Sciatic nerve (tissue), 2 donors: ENCODE measurements at places on chromosomes 1 and 21. TPM values are rescaled to one million over a fixed set of nuclear protein-coding genes. Genes with fewer than 3 reads are reported as not detected.

GRCh38 chr1:2349806-2350205, 41.5 kb downstream of the MORN1 start:
- peak; percentile 25 for DNase-seq

DNA sequence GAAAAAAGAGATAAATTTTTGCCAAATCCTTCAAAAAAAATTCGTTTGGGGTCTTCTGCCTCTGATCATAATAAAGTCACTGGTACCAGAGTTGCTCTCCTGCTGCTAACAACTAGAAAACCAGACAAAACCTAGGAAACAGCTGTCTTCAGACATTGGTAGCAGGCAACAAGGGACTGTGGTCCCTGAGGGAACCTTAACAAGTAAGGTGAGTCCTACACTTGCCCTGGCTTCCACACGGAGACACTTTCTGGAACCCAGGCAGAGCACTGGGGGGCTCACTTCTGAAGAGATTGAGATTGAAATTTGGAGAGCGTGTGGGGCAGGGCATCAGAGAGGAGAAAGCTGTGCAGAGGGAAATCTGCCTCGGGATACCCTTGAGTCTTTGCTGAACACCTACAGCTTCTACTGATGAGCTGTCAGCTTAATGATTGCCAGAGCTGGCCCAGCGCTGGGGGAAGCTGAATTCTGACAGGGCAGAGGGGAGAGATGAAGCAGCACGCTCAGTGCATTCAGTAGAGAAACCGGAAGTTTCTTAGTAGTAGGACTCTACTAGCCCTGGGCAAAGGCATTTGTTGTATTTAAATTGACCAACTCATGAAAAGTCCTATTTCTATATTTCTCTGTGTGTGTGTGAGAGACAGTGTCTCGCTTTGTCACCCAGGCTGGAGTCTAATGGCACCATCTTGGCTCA, 18.5 kb upstream of the FAM89A start:
- no peak for DNase-seq

Gene KAZN
- total RNA-seq, result 37.2 TPM

DNA sequence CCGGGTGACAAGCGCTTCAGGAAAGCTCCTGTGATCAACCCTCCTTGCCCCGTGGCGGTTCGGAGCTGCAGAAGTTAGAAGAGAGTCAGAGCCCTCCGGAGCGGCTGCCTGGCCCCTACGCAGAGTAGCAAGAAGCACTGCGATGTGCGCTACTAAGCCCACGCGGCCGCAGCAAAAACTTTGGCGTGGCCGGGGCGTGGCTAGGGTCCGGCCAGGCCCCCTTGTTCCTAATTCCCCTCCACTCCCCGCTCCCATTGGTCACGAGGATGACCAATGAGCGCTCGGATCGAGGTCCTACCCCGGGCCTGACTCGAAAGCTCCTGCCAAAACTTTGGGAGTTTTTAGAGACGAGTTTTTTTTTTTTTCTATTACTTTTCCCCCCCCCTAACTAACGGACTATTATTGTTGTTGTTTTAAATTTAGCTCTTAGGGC, at the start of gene HLX:
HLX (plus strand) TSS at position 368 of the 433 bp plus-strand sequence. CDS start 415 bp downstream, outside the sequence.
- DNase-seq, result peak; percentile 95

Gene C8B
- total RNA-seq, result not detected

DNA sequence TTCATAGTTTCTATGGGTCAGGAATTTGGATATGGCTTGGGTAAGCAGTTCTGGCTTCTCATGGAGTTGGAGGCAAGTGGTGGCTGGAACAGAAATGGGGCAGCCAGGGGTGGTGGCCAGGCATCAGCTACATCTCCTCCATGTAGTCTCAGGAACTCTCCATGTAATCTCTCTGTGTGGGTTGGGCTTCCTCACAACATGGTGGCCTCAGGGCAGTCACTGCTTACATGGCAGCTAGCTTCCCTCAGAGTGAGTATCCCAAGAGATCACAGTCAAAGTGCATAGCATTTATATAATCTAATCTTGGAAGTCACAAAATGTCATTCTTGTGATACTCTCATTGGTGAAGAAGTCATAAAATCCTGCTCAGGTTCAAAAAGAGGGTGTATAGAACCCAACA, 25.7 kb downstream of the MR1 start:
- no peak for DNase-seq

Gene FCER1A
- total RNA-seq, result 3.5 TPM

DNA sequence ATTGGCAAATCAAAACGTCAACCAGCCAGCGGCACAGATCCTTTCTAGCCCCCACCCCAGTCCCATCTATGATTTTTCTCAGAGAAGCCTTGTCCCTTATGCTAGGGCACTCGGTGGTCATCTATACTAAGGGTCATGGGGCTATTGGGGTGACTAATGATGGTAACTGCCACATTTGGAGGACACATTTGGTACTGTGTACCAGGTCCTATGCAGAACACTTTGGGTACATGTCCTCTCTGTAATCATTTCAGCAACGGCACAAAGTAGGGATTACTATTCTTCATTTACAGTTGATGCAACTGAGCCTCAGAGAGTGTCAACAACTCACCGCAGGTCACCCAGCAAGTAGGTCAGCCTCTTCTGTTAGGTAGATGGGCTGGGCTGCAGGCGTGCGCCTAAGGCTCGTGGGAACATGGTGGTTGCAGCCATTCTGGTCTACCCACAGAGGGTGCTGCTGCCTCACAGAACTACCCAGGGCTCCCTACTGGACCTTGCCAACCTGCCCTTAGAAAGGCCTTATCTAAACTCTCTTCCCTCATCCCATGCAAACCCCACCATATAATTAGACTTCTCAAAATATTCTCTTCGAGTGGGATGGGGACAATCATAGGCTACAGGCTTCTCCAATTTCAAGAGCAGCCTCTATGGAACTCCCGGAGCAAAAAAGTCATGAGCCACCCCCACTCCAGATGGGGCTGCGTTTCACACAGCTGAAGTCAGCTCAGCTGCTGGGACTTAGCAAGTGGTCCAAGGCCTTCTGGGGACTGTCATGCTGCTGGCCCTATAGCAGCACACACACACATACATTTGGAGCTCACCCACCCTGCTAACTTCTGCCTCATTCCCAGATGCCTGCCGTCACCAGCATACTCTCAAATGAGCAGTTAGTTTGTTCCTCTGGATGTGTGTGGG, 5.8 kb upstream of the SDHB start:
- peak; percentile 74 for DNase-seq

DNA sequence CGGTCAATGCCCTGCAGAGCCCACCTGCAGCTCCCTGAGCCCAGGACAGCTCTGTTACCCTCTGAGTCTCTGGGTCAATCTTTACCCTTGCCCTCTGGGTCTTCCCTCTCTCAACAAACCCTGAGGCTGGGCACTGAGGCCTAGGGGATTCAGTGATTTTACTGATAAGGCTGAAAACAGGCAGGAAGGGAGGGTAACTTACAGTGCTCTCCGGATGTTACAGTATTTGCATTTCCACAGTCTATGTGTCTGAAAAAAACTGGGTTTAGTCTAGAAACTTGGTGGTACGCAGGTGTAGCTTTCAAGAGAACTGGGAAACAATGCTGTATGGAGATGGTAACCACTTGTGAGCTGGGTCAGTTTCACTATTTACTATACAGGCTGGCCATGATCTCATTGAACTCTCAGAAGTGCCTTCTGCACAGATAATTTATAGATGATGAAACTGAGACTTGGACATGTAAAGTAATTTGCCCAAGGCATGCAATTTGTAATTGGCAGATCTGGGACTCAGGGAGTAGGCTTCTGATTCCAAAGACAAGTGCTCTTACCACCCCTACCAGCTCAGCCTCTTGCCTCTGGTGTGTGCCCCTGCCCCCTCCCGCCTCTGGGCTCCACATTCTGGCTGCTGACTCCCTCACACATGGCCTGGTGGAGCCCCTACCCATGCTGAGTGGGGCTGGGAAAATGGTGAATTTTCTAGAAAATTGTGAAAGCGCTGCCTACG, 48.8 kb downstream of the TENT5C start:
- DNase-seq, result no peak

GRCh38 chr1:248858096-248858890, 592 bp downstream of the ZNF692 start:
- DNase-seq, result peak; percentile 78

DNA sequence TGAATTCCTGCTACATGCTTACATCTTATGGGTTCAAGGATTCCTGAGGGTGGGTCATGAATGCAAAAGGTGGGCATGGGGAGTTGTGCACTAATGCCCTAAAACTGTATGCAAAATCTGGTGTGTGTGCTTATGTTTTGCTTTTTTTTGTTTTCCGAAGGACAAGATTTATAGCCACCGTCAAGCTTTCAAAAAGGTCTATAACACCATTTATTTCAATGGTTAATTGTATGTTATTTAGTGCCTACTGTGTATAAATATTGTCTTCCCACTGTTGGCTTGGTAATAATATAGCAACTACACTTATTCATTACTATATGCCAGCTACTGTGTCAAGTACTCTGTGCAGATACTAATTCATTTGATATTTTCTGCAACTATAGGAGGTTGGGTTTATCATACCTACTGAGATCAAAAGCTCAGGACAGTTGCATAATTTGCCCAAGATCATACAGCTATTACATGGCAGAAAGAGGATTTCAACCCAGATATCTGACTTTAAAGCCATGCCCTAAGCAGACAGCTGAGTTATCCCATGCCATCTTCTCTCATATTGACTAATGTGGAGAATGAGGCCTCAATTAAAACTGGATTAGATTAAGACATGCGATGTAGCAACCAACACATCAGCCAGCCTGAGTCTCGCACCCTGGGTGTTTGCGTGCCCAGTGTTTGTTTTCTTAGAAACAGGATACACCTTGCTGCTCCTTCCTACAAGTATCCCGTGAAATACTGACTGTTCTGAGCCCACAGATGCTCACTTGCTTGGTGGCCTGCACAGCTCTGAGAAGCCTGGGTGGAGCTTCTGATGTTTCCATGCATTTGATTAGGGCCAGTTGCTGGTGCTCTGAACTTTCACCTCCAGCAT, 34.6 kb downstream of the GADD45A start:
- DNase-seq, result no peak

DNA sequence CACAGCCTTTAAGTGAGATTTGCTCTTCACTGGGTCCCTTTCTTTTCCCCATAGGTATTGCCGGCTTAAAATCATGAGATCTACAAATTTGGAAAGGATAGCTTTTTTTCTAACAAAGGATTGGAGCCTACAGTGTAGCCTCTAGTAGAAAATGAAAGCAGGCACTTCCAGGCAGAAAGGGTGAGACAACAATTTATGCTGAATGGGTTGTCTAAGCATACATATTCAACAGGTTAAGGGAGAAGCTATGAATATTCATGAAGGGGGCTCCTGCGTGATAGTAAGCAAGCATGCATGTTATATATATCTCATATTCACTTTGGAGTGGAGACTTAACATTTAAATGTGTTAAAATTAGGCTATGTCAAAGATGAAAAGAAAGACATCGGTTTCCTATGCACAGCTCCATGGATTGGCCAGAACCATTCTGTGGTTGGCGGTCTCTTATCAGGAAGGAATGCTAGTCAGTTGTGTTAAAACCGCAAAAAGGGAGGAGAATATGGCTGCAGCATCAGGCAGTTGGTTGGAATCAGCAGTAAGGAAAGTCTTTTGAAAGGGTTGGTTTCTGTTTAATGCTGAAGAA, 66.0 kb downstream of the VCAM1 start:
- DNase-seq, result no peak

Gene CCDC185
- not detected for total RNA-seq

Gene SIPA1L2
- 61.5 TPM for total RNA-seq

DNA sequence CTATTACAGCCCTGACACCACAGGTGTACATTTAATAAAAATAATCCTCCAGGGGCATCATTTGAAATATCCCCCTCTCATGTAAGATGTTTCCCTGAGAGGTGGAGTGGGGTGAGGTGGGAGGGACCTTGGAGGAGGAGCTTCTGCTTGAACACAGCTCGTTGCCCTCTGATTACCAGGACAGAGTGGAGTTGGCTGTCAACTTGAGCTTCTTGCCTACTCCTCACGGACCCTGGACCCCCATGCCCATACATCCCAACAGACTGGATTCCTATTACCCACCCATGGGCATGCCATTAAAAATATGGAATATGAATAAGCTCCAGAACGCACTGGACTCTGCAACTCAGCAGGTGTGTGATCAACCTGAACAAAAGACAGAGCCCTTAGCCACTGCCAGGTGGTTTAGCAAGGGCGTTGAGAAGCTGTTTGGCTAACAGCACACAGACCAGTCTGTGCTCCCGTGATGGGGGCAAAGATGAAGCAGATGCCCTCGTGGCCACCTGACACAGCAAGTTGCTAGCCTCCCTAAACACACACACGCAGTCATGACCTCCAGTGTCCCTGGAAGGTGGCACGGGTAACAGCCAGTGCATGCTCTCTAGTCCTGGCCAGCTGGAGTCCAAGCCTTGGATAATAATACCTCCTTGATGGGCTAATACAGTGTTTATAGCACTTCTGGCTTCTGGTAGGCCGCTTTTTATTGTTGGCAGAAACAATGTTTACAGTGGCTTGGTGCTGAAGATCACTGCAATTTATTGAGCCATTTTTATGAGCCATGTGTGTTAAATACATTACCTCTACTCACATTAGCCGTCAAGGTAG, 155.0 kb downstream of the TOMM20 start:
- peak; percentile 46 for DNase-seq

- DNase-seq, result no peak
Observed at GRCh38 chr1:200150721-200151120, 123.2 kb downstream of the NR5A2 start.

Gene RHEX
- 1.2 TPM for total RNA-seq

GRCh38 chr1:116489231-116489697, 81.6 kb downstream of the CD58 start:
- DNase-seq, result no peak

DNA sequence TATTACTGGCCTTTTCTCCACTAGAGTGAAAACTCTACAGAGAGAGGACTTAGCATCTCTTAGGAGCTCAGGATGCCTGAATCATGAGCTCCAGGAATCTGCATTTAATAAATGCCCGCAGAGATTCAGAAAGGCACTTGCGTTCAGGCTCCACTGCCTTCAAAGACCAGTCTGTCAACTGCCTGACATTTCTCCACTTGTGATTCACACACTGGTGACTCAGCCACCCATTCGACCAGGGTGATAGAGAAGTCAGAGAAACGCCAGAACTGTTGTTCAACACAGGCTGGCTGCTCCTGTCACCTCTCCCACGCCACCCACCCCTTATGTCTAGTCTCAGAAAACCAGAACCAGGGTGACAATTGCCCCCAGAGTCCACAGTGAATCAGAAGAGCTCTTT, 26.9 kb upstream of the LBR start:
- peak; percentile 54 for DNase-seq

DNA sequence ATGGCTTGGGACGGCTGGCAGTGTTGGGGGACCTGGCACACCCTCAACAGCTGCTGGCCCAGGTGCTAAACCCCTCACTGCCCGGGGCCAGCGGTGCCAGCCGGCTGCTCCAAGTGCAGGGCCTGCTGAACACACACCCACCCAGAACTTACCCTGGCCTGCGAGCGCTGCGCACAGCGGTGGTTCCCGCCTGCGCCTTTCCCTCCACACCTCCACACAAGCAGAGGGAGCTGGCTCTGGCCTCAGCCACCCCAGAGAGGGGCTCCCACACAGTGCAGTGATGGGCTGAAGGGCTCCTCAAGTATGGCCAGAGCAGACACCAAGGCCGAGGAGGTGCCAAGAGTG, 67.9 kb downstream of the FMO4 start:
- DNase-seq, result no peak

Gene REN
- not detected for total RNA-seq

GRCh38 chr1:9844106-9844505, 20.3 kb upstream of the CLSTN1 start:
- no peak for DNase-seq

GRCh38 chr1:246959944-246960693, 28.4 kb upstream of the AHCTF1 start:
- DNase-seq, result no peak
